ENCODE measurements at places on chromosomes 2 and 18.
A peak's percentile ranks its signal among the peaks of the same experiment; 100 is the strongest.

DNA sequence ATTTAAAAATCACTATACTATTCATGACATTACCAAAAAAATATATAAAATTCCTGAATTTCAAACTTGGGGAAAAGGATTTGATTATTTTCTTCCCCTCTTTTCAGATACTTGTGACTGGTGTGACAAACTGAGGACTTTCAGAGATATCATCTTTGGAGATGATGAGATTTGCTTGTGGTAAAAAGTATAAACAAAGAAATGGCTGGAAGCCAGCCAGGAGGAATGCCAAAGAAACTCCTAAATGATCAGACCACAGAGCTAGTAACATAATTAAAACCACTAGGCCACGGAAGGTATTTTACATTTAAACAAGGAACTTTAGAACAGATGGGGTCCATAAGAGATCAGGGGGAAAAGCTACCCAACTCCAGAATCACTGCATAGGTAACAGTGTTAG lies 58.7 kb downstream of the PIGN start:
- peak; percentile 16 for DNase-seq

- no peak for DNase-seq
Measured at GRCh38 chr18:80232030-80232429, 15.3 kb downstream of the PARD6G start.

DNA sequence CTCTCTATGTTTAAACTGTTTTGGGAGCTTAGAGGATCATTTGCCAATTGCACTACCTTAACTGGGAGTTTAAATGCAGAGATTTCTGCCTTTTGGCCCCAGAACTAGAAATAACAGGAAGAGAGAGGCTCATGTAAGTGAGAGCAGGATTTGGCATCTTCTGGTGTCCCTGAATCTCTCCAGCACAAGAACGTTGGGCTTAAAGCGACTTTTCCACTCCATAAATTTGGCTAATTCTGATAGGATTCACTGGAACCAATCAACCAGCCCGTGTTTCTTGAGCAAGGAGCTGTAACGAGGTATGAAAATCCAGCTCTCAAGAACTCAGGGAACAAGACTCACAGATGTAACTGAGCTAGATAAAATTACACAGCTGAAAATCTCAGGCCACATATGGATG lies 181.0 kb downstream of the C1D start:
- no peak for DNase-seq

DNA sequence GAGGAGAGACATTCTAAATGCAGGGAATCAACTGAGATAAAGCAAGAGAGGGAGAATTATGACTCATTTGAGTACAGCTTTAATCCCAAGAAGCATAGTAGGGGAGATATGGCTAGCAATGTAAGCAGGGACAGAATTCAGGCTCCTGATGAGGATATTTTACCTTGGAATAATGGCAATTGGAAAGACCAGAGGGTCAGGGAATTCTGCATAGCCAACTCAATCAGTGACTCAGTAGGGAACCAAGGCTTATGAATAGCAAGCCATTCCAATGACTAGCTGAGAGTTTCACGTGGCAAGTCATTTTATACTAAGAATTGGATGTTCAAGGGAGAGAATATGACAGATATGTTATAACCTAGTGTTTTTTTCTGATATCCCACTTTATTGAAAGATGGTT lies 563.8 kb upstream of the NETO1 start:
- no peak for DNase-seq

DNA sequence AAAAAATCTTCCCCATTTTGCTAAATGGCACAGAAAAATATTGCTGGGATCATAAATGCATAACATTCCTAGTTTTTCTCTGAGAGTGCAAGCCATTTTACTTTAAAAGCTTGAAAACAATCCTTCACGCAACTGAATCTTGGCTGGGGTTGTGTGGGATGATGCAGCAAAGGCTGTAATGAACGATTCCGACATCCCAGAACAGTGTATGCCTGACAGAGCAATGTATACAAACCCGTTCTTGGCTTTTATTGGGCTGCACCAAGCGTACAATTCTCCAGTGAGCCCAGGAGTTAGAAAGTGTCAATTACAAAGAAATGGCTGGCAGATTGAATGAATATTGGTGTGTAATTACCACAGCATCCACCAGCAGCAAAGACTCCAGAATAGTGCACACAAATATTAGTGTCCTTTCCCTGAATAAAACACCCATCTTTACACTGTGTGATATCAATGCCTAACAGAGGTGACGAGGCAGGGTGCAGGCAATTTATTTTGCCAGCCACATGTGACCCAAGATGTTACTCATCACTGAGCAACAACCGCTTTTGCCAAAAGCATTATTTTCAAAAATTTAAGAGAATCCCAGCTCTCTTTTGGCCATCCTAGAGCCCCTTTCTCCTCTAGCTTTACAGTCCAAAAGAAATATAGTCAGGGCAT lies 578.6 kb upstream of the CHAC2 start:
- no peak for DNase-seq

DNA sequence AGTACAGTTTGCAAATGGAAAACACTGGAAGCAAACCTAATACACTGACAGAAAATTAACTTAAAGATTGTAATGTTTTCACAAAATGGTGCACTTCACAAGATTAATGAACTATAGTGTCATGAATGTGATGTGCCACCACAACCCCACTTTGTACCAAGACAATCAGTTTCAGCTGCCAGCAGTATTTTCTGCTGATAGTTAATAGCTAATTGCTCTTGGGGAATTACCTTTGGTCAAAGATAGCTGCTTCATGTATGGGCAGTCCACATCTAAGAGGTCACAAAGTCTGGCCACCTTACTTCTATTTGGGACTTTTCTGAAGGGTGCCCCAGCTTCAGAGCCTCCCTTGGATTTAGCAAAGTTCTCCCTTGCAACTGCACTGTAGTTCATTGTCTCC lies 254.0 kb downstream of the CALCRL start:
- no peak for DNase-seq

DNA sequence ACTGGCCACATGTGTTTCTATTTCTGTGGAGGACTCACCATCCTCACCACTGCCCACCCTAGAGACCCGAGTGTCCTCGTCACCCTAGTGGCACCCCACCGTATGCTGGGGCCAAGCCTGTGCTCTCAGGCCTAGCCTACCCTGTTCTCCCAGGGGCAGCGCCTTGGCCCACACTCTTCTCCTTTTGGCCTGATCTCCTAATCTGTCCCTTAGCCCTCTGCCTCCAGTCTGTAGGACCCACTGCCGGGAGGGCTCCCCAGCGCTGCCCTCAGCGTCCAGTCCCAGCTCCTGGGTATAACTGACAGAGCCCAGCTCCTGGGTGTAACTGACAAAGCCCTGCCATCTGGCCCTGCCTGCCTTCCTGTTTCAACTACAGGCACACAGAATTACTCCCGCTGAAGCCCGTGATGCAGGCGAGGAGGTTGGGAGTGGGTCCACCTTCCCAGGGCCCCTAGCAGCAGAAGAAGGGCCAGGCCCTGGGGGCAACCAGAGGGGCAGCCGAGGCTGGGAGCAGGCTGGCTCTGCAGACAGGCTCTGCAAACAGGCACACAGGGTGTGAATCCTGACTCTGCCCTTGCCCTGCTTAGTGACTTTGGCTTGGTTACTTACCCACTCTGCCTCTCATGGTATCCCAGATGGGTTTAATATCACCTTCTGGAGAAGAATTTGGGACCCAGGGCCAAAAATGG lies 25.6 kb upstream of the PTMA start:
- DNase-seq = peak; percentile 48
